Hepatocyte (in vitro differentiated cells): ENCODE measurements at places on chromosomes 12 and 14. TPM values are rescaled to one million over a fixed set of nuclear protein-coding genes. Genes with fewer than 3 reads are reported as not detected.
A peak's percentile ranks its signal among the peaks of the same experiment; 100 is the strongest.

DNA sequence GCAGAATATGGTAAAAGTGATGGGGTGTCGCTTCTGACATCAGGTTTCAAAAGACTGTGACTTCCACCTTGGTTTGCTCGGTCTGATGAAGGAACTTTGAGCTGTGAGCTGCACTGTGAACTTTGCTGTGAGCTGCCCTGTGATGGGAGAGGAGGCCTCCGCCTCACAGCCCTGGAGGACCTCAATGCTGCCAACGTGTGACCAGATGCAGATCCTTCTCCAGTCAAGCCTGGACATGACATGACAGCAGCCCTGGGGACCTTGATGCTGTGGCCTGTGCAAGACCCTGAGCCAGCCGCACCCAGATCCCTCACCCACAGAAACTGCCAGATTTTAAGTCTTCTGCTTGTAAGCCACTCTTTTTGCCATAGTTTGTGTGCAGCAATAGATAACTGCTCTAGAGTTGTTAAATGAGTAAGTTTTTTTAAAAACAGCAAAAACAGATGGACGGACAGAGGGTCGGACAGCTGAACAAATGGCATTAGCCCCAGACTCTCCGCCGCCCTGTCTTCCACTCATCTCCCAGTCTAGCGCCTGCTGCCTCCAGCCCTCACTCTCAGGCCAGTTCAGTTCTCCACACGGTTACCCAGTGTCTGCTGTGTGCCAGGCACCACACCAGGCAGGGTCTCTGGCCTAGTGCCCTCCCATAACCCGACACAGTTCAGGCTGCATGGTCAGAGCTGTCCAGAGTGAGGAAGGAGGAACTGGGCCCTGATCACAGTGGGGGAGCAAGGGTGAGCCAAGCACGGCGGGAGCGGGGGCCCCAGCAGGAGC, 13.1 kb upstream of the LRTM2 start:
- DNase-seq, result no peak

DNA sequence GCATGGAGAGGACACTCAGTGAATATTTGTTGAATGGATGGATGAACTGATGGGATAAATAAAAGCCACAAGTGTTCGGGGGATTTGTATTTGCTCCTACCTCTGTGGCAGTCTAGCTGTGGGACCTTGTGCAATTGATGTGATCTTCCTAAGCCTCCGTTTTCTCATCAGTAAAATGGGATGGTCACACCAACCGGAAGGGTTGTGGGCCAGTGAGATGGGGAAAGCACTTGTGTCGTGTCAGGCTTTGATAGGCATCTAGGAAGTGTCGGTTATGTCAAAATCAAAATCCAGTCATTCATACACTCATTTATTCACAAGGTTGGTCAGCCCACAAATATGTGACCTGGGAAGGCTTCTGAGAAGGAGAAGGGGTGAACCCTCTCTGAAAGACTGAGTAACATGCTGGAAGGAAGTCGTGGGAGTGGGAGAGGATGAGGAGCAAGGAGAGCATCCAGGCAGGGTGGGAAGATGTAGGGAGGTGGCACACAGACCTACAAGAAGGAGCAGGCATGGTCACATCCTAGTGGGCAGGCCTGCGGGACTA, 7.8 kb upstream of the SERPINA9 start:
- no peak for DNase-seq

DNA sequence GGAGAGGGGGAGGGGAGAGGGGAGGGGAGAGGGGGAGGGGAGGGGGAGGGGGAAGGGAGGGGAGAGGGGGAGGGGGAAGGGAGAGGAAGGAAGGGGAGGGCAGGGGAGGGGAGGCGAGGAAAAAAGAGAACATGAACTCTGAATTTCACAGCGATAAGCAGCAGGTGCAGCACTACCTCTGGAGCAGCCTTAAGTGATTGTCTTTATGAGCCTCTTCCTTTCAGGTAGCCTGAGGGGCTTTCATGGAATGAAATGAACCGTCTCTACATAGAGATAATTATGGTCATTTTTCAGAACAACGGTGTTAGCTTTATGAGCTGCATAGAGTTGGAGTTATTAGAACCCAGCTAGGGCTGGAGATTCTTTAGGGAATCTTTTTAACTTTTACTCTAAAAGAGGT, 18.1 kb upstream of the PTCSC3 start:
- no peak for DNase-seq

The TUNAR gene
- 0.13 TPM in 1 of 2 replicates, not detected in the other for total RNA-seq

The RPL41 gene
- total RNA-seq, result 2,379 and 2,801 TPM in 2 replicates

- peak; percentile 87 for DNase-seq
Observed at GRCh38 chr12:45268672-45269411, 52.9 kb downstream of the ANO6 start.

DNA sequence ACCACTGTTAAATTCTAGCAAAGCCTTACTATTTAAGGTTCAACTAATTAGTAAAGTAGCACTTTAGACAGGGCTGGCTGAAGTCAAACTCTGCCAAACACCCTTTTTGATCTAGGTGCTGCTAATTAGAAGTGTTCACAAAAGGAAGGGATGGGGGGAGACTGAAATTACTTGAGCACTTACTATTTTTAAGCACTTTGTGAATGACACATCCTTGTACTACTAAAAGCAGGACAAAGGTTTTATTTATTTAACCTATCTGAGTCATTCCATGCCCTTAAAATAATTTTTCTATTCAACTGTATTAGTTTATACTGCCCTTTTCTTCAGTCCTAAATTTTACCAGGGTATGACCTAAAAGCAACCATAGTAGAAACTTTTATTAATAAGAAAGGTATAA, 20.1 kb downstream of the MBIP start:
- no peak for DNase-seq

- DNase-seq, result no peak
Observed at GRCh38 chr12:107491856-107492255, 193.7 kb upstream of the PWP1 start.

- no peak for DNase-seq
Observed at GRCh38 chr12:8037947-8038346, 5.4 kb downstream of the FOXJ2 start.

DNA sequence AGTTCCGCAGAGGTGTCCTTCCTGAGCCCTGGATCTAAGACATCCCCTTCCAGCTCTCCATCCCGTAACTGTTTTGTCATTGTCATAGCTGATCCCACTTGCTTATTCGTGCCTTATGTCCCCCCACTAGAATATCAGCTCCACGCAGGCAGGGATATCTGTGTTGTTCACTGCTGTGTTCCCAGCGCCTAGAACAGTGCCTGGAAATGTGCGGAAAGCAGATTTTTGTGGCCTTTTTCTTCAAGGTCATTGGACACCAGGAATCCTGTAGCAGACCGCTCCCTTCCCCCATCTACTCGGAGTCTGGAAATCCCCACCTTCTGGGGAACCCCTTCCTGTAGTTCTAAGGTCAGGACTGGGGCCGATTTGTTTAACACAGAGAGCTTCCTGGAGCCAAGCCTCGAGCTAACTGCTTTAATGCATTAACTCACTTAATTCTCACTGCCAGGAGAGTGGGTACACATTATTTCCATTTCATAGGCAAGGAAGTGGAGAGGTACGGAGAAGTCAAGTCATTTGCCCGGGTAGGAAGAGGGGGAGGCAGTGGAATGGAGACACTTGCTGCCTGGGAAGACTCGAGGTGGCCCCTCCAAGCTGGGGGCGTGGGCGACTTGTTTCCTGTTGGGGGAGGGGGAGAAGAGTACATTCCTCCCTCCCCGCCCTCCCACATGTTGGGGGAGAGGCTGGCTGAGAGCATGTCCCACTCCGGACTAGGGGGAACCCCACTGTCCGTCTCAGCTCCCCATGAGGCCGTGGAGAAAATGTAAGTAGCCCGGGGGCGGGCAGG, 1.2 kb upstream of the SH2B3 start:
- peak; percentile 71 for DNase-seq
